ENCODE measurements at places on chromosomes 6 and 20.

GRCh38 chr6:161300823-161301222 lies 27.0 kb upstream of the AGPAT4 start:
- DNase-seq = no peak

- no peak for DNase-seq
Measured at GRCh38 chr20:22575087-22575721, 9.2 kb downstream of the FOXA2 start.

- no peak for DNase-seq
Measured at GRCh38 chr6:48315051-48315719, 204.2 kb upstream of the PTCHD4 start.

DNA sequence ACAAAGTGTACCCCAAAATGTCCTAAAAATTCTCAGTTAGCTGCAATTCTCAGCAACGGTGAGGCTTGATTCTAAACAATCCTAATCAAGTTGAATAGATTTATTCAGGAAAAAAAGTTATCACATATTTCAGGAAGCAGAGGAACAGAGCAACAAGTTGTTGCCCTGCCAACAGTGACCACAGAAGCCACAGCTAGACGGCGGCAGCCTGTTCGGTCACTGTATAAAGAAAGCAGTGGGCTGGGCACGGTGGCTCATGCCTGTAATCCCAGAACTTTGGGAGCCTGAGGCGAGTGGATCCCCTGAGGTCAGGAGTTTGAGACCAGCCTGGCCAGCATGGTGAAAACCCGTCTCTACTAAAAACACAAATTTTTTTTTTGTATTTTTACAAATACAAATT lies 171.2 kb upstream of the BMP5 start:
- no peak for DNase-seq

- no peak for DNase-seq
Measured at GRCh38 chr20:43190332-43190953, 737 bp upstream of the PTPRT start.

- no peak for DNase-seq
Measured at GRCh38 chr6:5335020-5335419, 73.7 kb downstream of the FARS2 start.
